ENCODE measurements at places on chromosomes 7 and 10. TPM values are rescaled to one million over a fixed set of nuclear protein-coding genes. Genes with fewer than 3 reads are reported as not detected.

- DNase-seq, result peak; percentile 98
Measured at GRCh38 chr7:68706291-68706690, 892.0 kb upstream of the AUTS2 start.

GRCh38 chr10:130780763-130781162, 530.8 kb downstream of the TCERG1L start:
- DNase-seq, result no peak

GRCh38 chr7:50197549-50197948, 104.5 kb upstream of the ZPBP start:
- DNase-seq, result no peak

GRCh38 chr7:3138206-3138605, 94.5 kb upstream of the CARD11 start:
- DNase-seq, result no peak

DNA sequence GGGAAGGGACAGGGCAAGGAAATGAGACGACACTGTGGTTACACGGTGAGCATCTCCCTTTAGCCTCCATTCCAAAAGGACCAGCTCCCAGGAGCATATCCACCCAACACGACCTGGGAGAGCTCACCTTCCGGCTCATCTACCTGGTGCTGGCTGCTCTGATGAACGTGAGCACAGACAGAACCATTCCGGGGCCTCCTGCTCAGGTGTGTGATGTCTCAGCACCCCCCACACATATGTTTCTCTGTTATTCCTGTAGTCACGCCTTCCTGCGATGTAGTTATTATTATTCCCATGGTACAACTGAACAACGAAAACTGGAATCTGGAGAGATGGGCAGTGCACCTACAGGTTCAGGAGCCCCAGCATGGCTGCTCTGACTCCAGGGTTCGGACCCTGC, 20.5 kb upstream of the GPR26 start:
- DNase-seq, result no peak

TRIM50 gene
- not detected for total RNA-seq

HOXA9 gene
- total RNA-seq, result not detected

ACBD7 gene
- 0.79 TPM for total RNA-seq

GRCh38 chr10:126734967-126735366, 64.5 kb upstream of the C10orf90 start:
- no peak for DNase-seq
